ENCODE measurements at places on chromosomes 2 and 18.

DNA sequence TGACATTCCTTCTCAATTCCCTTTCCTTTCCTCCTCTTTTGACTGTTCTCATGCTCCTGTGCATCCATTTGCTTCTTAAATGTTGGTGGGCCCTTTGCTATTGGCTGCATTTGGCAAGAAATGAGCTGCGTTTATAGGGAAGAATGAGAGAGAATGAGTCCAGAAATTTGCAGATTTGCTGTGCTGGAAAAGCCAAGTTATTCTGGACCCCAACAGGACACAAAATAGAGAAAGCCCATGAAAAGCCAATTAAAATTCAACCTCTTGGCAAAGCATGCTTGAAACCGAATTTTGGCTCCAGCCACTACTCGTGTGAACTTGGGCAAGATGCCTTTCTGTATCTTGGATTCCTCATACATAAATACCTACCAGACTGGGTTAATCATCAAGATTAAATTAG, 1.3 kb upstream of the SCLY start:
- DNase-seq, result no peak

DNA sequence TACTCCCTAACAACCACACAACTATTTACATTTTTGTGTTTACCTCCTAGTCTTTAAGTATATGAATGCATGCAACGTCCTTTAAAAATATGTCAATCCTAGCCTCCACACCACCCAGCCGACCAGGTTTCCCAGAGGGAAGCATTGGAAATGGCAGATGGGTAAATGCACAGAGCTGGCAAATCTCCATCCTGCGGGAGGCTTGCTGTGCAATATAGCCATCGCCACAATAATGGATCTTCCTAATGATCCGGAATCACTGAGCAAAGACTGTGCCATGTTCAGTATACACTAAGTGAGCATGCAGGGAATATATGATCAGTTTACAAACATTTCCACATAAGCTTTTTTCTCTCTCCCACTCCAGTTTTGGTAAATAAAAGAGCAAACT, 131.8 kb downstream of the NEDD4L start:
- no peak for DNase-seq

DNA sequence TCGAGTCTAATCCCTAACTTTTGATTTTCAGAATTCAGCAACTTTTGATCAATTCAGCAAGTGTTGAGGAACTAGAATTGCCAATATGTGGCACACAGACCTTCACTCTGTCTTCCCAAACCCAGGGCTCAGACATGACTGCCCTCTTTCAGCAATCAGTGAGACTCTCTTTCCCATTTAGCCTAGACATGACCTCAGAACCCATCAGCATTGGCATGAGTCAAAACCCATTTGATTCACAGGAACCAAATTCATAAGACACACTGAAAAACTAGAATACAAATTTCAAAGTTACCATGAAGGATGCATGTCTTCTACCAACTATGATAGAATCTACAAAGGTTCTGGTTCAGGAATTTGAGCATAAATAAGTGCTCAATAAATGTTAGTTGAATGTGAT, 113.6 kb upstream of the MAP3K20 start:
- DNase-seq, result no peak

GRCh38 chr2:46564811-46565241, 85.5 kb downstream of the TMEM247 start:
- no peak for DNase-seq

DNA sequence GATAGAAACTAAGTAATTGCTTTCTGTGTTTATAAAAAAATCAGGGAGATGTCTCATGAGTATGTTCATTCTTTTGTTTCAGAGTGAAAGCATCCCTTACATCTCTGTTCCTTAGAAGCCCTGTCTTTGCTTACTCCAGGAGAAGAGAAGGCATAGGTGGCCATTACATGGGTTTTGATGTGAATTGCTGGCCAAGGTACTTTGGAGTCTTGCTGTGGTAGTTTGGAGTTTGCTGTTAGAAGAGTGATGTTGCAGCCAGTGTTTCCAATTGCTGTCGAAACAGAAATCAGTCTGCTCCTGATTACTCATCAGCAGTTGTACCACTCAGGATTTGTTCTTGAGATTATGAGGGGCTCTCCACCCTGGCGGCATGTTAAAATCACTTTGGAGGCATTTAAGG, 97.8 kb upstream of the KLHL14 start:
- DNase-seq, result no peak

DNA sequence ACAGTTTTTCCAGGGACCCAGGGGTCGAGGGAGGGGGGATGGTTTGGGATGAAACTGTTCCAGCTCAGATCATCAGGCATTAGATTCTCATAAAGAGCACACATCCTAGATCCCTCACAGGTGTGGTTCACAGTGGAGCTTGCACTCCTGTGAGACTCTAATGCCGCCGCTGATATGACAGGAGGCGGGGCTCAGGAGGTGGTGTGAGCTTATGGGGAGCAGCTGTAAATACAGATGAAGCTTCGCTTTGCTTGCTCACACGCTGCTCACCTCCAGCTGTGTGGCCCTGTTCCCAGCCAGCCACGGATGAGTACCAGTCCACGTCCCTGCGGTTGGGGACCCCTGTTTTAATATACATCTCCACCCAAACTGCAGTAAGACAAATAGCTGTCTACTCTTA, 204.2 kb downstream of the AGAP1 start:
- no peak for DNase-seq

GRCh38 chr2:27954221-27954673, 63.7 kb downstream of the BABAM2 start:
- no peak for DNase-seq

GRCh38 chr2:215435870-215436704, at the start of gene FN1:
Gene FN1 (minus strand): TSS chr2:215436068. CDS start chr2:215435802, 266 bp downstream.
- peak; percentile 93 for DNase-seq

DNA sequence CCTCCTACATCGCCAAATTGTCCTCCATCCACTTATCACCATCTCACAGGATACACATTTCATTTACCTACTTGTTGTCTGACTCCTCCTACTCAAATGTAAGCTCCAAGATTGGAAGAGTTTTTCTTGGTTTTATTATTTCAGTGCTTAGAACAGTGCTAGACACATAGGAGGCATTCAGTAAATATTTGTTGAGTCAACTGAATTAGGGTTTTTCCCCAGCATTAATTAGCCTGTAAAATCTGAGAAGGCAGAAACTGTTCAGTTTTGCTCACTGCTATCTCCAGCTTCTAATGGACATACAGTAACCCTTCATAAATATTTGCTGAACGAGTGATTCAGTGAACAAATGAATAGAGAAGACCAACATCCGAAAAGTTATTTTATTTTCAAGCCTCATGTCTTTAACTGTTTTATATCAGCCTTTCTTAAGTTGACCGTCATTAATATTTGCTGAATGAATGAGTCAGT, 800 bp downstream of the TTC21B start:
- no peak for DNase-seq

DNA sequence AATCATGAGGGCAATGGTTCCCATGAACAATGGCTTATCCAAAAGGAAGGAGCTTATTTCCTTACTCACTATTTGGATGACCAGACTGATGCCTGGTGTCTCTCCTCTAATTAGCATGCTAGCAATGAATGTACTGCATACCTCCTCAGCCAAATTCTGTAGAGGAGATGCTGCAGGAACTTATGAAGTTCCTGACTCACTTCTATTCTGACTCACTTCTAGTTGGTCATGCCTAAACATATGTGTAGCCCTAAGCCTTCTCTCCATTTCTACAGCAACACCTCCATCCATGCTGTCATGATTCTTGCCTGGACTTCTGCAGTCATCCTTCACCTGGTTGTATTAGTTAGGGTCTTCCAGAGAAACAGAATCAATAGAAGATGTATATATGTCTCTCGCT, 59.9 kb upstream of the MRPS9 start:
- no peak for DNase-seq

DNA sequence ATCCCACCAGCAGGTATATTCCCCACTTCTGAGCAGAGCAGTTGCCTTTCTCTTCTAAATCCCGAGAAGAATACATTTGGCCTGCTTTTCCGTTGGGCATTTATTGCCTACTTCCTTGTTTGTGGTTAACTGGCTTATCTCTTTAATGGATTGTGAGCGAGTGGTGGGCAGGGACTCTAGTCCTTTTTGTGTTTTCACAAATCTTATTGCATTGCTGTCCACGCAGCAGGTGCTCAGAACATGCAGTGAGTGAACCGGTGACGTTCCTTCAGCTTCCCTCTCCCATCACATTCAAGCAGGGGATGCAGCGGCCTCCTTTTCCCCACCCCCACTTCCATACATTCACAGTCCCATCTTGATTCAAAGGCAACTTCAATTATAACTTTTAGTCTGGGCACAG, 28.9 kb upstream of the GAREM2 start:
- DNase-seq, result no peak

- no peak for DNase-seq
These were observed 173.5 kb upstream of the CTAGE1 start for GRCh38 chr18:22591222-22591621.

DNA sequence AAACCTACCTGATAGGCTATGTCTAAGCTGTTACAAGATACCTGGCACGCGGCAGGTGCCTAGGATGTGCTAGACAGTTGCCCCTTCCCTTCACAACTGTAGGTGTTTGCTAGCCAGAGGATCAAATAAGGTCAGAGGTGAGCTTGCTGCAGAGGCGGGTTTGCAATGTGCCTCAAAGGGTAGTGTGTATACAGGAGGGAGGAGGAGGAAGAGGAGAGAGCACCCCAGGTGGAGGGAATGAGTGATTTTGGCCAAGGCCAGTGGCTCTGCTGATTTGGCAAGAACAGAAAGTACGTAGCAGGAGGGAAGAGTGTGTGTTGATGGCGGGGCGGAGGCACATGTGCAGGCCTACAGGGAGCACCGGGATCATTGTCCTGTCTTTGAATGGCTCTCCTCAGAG, 236.5 kb downstream of the HAUS1 start:
- no peak for DNase-seq

DNA sequence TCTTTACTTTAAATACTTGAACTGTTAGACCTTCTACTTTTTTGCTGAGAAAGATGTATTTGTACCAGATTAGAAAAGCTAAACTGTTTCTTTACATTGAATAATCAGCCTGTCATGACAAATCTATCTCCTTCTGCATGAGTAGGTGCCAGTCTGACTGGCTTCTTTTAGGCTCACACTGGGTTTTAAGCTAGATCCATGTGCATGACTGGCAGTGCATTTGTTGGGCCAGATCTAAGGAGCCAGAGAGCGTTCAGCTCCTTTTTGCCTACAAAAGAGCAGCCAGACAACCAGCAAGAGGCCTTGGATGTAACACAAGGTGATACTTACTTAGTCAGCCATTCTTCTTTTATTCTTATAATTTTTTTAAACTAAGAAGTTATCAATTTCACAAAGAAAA, 82.0 kb upstream of the OTX1 start:
- DNase-seq, result no peak

GRCh38 chr18:79245517-79246001, 150.2 kb upstream of the NFATC1 start:
- DNase-seq, result no peak

DNA sequence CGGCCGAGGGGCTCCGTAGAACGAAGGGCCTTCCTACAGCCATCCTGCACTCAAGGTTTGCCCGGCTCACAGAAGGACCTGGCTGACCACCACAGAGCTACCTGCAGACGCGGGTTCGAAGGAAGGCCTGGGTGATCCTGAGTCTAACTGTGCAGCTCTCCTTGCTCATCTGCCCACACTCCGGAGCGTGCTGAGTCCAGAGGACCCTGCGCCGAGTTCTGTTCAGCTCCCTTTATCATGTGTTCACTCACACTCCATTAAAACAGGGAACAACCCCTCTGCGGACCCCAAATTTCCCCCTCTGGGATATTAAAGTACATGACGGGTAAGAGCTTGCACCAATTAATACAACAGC, 138.3 kb downstream of the PXDN start:
- no peak for DNase-seq

DNA sequence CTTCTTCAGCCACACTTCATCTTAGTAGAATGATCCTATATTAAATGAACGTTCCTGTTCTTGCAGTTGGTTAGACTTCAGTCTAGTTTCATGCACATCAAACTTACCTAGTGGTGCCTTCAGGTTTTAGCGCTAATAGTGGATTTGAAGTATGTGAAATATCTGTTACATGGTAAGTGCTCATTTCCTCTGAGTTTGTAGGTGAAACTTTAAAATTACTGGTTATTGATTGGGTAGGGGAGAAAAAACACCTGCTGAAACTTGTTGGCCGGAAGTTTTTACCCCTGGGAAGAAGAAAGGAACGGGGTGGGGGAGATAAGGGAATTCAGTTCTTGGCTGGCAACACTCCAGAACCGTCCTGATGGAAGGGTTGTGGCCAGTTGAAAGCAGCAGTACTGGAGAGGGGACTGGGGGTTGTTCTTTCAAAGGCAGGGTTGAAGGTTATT, 112.8 kb downstream of the SPTBN1 start:
- no peak for DNase-seq

DNA sequence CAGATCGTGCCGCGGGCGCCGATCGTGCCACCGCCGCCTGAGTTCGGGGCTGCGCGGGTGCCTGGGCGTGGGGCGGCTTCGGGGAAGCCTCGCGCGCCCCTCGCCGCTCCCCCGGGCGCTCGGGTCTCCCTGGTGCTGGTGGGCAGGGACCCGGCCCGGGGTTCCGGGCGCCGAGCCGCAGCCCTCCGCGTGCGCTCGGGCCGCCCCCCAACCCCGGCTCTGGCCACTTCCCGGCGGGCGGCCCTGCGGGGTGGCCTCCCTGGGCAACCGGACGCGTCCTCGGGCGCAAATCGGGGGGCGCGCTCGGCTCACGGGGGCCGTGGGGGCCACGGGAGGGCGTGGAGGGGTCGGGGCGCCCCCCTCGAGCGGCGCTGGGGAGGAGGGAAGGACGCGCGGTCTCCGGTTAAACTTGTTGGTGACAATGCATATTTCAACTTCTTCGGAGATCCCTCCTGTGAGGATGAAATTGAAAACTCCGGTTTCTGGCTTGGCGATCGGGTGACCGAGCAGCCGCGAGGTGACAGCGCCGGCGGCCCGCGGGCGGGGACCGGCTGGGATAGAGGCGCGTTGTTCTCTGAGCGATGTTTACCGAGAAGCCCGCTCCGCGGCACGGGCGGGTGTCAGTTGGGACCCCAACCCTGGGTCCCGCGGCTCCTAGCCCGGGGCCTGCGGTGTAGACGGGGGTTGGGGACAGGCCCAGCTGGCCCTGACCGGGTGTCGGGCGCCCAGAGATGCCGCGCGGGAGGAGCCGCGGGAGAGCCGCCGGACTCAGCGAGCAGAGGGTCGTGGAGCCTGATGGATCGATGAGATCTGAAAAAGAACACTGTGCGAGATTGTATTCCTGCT, 676 bp downstream of the SH3BP4 start:
- no peak for DNase-seq

GRCh38 chr2:236237468-236238190, 26.6 kb downstream of the ASB18 start:
- no peak for DNase-seq

All from brain pericyte (primary cell).